ENCODE measurements at places on chromosomes 16 and 17.

DNA sequence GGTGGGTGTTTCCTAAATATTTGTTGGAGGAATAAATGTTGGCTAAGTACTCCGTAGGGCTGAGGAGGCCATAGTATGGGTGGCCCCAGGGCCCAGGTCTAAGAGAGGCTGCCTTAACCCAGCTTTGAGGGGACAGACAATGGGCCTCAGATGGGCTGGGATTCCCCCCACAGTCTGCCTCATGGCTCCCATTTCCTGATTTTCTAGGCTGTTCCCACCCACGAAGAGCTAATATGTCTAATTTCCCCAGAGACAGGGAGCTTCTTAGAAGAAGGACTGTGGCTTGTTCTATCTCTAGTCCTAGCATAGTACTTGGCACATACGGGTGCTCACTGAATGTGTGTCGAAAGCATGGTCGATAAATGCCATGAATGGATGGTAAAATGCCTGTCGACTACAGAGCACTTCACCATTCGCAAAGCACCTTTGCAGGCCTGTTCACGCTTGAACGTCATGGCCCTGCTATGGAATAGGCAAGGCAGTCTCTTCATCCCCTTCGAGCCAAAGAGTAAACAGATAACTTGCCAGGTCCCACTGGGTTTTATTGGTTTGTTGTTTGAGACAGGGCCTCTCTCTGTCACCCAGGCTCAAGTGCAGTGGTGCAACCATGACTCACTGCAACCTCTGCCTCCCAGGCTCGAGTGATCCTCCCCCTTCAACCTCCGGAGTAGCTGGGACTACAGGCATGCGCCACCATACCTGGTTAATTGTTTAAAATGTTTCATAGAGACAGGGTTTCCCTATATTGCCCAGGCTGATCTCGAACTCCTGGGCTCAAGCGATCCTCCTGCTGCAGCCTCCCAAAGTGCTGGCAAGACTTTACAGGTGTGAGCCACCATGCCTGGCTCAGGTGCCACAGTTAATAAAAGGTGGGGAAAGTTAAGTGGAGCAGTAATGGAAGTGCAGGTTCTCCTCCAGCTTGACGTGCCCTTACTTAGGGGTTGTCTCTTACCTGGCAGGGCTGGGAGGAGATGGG, 9.7 kb downstream of the CHAD start:
- DNase-seq, result no peak

DNA sequence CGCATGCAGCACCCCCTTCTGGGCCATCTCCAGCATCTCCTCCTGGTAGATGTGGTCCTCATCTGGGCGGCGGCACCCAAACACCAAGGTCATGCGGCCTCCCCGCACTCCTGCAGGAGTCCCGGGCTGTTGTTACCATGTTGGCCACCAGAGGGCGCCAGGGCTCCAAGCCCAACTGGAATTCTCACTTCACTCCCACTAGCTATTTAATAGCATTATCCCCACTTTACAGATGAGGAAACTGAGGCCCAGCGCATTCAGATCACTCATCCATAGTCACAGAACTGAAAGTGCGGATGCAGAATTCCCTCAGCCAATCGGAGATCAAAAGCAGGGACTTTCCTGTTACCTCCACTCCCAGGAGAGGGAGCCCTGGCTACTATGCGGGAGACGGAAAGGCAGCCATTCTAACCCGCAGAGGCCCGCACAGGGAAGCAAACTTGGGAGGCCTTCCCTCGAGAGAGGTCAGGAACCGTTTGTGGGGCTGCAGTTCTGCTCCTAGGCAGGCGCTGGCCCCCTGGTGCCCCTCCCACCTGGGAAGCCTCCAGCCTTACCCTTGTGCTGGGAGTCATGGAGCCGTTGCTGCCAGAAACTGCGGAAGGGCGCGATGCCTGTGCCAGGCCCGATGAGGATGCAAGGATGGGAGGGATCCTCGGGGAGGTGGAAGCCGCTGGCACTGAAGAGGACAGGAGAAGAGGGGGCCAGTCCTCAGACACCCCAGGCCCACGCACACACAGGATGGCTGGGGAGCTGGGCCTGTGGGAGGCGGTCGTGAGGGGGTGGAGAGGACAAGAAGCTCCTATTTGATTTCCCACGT, 40.1 kb downstream of the NOS2 start:
- peak; percentile 68 for DNase-seq

- no peak for DNase-seq
Observed at GRCh38 chr16:53817117-53817755, 113.3 kb downstream of the FTO start.

- no peak for DNase-seq
Observed at GRCh38 chr17:83026311-83026811, 53.0 kb upstream of the METRNL start.

- DNase-seq, result no peak
Observed at GRCh38 chr16:27759967-27760788, 210.2 kb downstream of the KATNIP start.

DNA sequence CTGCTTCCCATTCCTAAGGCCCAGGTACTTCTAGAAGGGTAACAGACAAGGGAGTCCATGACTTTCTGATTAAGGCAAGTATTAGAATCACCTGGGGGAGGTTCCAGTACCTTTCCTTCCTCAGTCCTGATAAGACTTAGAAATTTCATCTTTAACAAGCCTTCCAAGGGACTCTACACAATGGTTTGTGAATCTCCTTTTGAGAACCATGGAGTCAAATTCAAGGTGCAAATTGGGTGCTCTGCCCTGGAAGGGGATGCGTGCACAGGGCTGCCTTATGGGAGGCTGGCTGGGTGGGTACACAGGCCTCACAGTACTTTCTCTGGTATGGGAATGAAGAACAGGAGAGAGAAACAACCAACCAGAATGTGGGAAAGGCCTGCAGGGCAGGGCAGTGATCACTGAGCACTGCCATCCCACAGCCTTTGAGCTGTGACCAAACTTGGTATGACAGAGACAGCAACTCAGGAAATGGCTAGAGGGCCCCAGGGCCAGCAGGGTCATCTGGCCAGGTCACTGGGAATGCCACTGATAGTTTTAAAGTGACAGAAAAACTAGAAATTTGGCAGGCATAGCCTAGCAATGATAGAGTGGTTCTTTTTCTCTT, 3.6 kb upstream of the TMIGD1 start:
- no peak for DNase-seq

- no peak for DNase-seq
Observed at GRCh38 chr17:970364-970763, 9.2 kb downstream of the NXN start.

- peak; percentile 47 for DNase-seq
Observed at GRCh38 chr16:383326-384051, 1.7 kb upstream of the PGAP6 start.

GRCh38 chr17:1882836-1883235, 53.0 kb downstream of the RPA1 start:
- DNase-seq, result peak; percentile 25

DNA sequence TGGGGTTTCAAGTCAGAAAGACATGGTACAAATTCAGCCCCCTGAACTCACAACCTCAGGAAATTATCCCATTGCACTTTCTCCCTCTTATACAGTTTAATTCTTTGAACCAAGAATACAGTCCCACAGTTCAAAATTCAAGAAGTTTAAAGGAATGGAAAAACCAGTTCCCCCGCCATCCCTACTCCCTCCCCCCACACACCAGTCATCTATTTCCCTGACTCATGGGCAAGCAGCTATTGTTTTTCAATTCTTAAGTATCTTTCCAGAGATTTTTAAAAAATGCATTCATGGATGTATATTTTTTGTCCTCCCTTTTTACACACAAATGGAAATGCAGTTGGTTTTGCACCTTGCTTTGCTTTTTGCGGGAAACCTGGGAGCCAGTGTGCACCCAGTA, 7.3 kb downstream of the SYCE1L start:
- DNase-seq, result no peak

- DNase-seq, result no peak
Observed at GRCh38 chr16:3321816-3322215, 16.5 kb downstream of the ZNF75A start.

DNA sequence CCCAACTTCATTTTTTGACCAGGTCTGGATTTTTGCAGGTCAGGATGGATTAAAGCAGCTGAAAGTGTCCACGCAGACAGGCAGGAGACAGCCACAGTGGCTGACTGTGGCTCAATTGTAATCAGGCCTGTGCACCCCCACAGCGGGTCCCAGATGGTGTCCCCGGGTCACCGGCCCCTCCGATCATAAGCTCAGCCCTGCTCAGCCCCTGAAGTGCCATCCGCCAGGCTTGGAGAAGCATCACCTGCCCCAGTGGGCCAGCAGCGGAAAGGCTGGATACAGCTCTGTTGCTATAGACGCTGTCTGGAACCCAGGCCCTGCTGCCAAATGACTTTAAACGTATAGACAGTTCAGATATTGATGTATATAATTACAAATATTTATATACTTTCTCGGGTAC, 60.6 kb downstream of the RPH3AL start:
- DNase-seq, result no peak

- DNase-seq, result no peak
Observed at GRCh38 chr17:40366861-40367518, 2.5 kb upstream of the GJD3 start.

GRCh38 chr17:38338535-38338934, 5.2 kb downstream of the GPR179 start:
- no peak for DNase-seq

- DNase-seq, result no peak
Observed at GRCh38 chr16:11990702-11991390, 14.3 kb downstream of the SNX29 start.

DNA sequence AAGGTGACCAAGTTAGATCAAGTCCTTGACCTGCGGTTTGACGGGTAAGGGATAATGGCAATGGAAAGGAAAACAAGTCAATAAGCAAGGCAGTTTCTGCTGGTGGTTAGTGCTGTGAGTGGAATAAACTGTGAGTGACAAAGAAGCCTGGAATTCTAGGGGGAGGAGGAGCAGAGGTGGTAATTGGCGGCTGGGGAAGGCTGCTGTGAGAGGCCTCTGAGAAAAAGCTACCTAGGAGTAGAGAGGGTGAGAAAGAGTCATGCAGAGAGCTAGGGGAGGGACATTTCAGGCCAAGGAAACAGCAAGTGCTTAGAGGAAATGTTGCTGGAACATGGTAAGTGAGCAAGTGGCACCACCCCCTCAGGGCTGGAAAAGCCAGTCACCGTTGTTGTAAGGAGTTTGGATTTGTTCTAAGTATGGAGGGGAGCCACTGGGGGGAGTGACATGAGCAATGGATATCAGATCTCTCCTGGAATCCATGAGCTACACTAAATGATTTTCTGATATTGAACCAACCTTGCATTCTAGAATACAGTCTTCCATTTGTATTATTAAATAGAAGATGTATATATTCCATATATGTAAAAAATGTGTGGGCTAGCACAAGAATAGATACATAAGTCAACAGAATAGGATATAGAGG, 6.7 kb downstream of the NLRC3 start:
- DNase-seq, result no peak

- DNase-seq, result no peak
Observed at GRCh38 chr17:57511475-57512123, 233.5 kb downstream of the CCDC182 start.

GRCh38 chr16:61885343-61885742, 150.9 kb downstream of the CDH8 start:
- DNase-seq, result no peak

- peak; percentile 96 for DNase-seq
Observed at GRCh38 chr16:970766-971581, at the start of gene LMF1. TSS of gene LMF1 (minus strand) at chr16:970984. CDS start at chr16:970980, 4 bp downstream.

DNA sequence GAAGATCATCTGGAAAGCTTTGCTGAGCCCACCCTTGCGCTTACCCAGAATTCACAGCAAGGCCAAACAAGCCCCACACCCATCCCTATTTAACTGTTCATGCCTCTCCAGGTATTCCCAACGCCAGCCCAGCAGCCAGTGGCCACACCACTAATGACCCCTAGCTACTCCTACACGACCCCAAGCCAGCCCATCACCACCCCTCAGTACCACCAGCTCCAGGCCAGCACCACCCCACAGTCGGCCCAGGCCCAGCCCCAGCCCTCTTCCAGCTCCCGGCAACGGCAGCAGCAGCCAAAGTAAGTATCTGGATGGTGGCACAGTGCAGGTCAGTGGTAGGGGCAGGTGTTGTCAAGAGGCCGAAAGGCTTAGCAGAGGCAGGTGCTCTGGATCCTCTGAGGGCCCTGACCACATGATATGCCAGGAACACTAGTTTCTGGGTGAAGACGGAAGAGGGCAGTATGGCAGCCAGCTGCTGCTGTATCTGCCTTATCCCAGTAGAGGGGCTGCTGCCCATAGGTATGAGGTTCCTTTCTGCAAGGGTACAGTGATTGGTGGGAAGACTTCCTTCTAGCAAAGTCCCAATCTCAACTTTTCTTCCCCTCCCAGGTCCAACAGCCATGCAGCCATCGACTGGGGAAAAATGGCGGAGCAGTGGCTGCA, 10.7 kb downstream of the PROCA1 start:
- DNase-seq, result no peak

DNA sequence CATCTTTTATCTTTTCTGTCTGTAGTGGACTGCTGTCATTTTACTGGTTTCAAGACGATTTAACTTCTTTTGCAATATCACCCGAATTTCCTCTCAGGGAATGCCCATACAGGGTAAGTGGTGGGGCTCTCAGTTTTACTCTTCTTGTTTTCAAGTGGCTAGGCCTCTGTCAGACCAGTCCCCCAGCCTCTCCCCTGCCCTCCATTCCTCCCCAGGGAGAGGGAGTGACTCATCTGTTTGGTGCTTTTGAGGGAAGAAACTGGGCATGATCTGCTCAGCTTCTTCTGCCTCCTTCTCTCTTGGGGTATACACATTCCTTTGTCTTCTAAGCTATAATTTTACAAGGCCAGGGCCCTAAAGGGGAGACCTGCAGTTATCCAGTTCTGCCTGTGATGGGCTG, 332.0 kb downstream of the CBLN1 start:
- no peak for DNase-seq

GRCh38 chr17:49708515-49709183, 885 bp upstream of the SLC35B1 start:
- peak; percentile 10 for DNase-seq

DNA sequence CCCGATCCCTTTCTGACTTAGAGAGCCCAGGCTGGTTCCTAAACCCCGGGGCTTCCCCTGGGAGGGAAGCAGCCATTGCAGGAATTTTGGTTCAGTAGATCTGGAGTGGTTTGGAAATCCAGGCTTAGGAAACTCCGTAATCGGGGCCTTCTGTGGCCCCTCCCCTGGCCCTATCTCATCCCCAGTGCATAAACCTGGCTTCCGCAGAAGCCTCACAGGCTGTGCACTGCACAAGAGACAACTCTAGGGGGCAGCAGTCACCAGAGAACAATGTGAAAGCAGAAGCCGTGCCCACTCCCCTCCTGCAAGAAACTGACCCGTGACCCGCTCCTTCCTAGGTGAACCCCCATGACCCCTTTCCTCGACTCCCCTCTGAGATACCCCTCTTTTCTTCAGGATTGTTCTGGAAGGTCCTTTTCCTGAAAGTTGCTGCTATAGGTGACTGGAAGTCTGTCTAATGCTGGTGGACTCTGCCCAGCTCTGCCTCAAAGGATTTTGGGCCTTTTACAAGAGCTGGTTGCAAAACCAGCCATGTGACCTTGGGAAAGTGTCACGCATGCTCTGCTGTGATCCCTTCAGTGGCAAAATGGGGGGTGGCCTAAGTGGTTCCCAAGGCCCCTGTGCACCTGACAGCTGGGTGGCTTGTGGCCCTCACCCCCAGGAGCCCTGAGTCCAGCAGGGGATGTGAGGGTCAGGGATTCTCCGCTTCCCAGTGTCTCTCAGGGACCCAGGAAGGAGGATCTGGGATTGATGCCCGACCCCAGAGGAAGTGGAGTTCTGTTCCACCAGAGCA, 14.4 kb downstream of the GUCY2D start:
- DNase-seq, result peak; percentile 44

GRCh38 chr17:32497431-32498205, 10.8 kb downstream of the CDK5R1 start:
- no peak for DNase-seq

GRCh38 chr17:34398990-34399389, 36.0 kb upstream of the CCL1 start:
- DNase-seq, result no peak

- DNase-seq, result no peak
Observed at GRCh38 chr16:84020353-84020752, 22.2 kb downstream of the SLC38A8 start.

Data from activated CD4-positive, alpha-beta T cell treated with anti-CD3 and anti-CD28 coated beads, Interleukin-2, amount 50 U/mL, for 1 hour (primary cell).